Stimulated activated CD4-positive, alpha-beta T cell treated with anti-CD3 and anti-CD28 coated beads, TNF-alpha, amount 100 ng/mL, for 24 hours (primary cell): ENCODE measurements at places on chromosomes 2 and 18.

GRCh38 chr2:111900859-111901258 is 2.5 kb downstream of the MERTK start:
- no peak for DNase-seq

GRCh38 chr2:61193670-61194561 is 31.9 kb downstream of the C2orf74 start:
- no peak for DNase-seq

DNA sequence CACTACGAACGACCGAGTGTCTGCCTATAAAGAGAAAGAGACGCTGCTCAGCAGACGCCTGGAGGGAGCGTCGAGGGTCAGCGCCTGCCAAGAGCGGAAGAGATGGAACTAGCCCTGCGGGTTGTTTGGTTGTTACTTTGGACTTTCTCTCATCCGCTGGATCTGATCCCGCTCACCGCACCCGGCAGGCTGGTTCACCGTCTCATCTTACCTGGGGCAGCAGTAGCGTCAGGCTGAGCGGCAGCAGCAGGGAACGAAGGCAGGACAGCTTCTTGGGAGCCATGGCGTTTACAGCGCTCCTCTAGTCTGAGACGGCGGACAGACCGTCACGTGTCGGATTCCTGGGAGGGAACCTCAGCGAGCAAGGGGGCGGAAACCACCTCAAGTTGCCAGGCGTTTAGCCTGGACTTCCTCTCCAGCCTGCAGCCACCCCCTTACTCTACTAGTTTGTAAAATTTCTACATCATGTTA is 1.9 kb downstream of the GLB1L start:
- no peak for DNase-seq

GRCh38 chr18:25284281-25284680 is 67.7 kb downstream of the ZNF521 start:
- DNase-seq = no peak

DNA sequence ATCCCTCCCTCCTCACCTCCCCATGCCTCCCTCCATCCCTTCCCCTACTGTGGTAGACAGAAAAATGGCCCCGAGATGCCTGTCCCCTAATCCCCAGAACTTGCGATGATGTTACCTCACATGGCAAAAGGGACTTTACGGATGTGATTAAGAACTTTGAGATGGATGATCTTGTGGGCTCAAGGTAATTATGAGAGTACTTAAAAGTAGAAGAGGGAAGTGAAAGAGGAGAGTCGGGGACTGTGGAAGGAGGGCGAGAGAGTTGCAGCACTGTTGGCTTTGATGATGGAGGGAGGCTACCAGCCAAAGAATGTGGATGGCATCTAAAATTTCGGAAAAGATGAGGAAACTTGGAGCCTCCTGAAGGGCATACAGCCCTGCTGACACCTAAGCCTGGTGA is 66.5 kb downstream of the AGAP1 start:
- no peak for DNase-seq

- no peak for DNase-seq
Measured at GRCh38 chr2:218781691-218782527, at the start of gene CYP27A1. TSS of gene CYP27A1 (plus strand) at chr2:218782147. CDS start at chr2:218782183, 36 bp downstream.

- no peak for DNase-seq
Measured at GRCh38 chr2:7766978-7767565, 849.9 kb downstream of the RNF144A start.

- no peak for DNase-seq
Measured at GRCh38 chr18:8868779-8869415, 163.5 kb downstream of the MTCL1 start.

GRCh38 chr2:185658750-185659149 is 79.9 kb upstream of the FSIP2 start:
- DNase-seq = no peak

DNA sequence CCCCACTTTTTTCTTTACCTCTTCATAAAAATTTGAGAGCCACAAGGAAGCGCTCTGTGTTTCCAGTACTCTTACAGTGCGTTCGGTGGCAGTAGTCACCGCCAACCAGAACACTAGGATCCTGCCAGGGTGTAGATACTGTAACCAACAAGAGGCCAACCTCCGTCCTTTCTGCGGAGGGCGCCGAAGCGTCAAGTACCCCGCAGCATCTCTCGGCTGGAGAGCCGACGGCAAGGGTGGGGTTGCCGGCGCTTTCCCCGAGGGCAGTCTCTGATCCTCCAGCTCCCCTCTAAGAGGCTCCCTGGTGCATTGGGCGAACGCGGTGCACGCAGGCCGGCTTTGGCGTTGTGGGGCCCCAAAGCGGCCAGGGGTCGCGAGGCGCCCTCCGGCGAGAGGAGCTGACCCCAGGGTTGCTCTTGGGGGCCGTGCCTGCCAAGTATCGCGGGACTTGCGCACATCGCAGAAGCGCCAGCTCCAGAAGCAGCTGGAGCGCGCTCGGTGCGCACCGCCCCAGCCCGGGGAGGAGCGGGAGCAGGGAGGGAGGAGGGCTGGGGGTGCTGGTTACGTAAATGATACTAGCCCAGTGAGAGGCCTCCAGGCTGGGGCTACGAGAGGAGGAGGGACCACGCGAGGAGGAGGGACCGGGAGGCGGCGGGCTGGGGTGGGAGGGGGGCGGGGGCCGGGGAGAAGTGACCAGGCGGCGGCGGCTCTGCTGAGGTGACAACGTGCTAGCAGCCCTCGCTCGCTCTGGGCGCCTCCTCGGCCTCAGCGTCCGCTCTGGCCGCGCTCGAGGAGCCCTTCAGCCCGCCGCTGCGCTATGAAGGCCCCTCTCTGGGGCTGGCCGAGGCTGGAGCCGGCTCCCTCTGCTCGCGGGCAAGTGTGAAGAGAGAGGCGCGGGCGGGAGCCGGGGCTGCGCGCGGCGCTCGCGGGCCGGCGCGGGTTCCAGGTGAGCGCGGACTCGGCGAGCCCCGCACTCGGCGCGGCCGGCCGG is at the start of gene GALNT13:
Gene GALNT13 (plus strand): TSS at position 692 of the 991 bp plus-strand sequence.
- DNase-seq = no peak

- DNase-seq = no peak
Measured at GRCh38 chr2:128623776-128624761, 305.4 kb upstream of the HS6ST1 start.

GRCh38 chr2:67631483-67631882 is 234.3 kb downstream of the ETAA1 start:
- DNase-seq = no peak

DNA sequence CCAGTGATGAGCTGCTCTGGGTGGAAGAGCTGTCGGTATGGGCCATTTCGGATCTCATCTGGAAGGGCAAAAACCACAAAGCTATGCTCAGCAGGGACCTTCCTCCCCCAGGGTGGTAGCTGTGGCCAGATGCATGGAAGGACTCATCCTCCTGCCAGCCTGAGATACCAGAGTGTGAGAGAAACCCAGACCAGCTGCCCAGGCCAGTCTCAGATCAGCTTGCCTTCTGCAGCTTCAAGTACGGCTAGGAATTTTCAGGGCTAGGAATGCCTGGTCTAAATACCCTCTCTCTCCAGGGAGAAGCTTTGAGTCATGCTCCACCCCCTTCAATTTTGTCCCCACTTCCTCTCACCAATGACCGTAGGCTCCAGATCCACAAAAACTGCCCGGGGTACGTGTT is 1.4 kb upstream of the TUBA4B start:
- DNase-seq = no peak

DNA sequence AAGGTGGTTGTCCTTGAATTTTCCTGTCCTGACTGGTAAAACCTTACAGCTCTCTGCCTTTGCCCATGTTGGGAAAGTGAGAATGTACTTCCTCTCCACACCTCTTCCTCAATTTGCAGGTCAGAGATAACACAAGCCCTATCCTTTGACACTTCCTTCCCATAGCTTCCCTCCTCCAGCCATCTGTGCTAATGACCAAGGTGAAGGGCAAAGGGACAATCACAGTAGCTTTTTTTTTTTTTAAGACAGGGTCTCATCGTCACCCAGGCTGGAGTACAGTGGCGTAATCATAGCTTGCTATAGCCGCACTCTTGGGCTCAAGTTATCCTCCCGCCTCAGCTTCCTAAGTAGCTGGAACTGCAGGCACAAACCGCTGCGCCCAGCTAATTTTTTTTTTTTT is 24.3 kb upstream of the STPG4 start:
- no peak for DNase-seq

- no peak for DNase-seq
Measured at GRCh38 chr2:214549946-214550345, 139.1 kb downstream of the VWC2L start.

- no peak for DNase-seq
Measured at GRCh38 chr2:156452971-156453370, 16.8 kb downstream of the GPD2 start.

DNA sequence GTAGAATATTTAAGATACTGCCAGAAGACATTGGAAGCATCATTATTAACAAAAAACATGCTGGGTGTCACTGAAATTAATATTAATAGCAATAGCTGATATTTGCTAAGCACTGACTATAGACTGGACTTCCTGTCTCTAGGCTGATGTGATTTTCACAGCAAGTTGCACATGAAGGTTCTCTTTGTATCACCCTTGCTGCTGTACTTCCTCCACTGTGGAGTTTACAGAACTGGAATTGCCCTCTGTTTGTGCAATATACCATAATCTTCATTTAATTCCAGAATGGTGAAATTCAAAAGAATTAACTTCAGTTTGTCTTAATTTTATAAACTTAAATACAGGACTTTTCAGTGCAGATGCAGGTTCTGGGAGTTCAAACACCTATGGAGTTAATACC is 585.1 kb downstream of the RNF144A start:
- DNase-seq = no peak

DNA sequence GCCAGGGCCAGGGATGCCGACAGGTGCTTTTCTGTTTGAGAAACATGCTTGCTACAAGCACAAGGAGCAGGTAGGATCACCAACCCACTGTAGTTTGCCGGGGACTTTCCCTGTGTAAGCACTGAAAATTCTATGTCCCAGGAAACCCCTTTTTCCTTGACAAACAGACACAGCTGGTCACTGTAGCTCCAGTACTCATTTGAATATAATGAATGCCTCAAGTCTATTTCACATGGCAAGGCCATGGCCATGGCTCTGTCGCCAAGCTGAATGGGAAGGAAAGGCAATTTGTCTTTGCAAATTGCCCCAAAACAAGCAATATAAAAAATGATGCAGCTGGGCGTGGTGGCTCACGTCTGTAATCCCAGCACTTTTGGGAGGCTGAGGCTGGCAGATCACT is 49.6 kb upstream of the IGFBP2 start:
- DNase-seq = no peak

- no peak for DNase-seq
Measured at GRCh38 chr2:119478188-119478977, 45.9 kb downstream of the SCTR start.

DNA sequence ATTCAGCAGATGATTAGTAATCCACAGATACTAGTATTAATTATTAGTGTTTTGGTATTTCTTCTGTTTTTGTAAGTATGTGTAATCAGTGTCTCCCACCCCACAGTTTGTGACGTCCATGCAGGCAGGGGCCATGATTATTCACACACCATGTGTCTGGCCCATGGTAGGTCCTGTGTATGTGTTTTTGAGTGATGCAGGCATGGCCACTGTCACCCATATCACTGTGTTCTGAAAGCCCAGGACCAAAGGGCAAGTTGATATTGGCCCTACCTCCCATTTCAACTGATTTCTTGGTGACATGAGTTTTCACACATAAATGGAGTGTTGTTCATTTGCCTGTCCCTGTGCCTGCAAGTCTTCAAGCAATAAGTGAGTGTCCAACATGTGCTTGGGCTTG is 104.0 kb downstream of the TSHZ1 start:
- no peak for DNase-seq

DNA sequence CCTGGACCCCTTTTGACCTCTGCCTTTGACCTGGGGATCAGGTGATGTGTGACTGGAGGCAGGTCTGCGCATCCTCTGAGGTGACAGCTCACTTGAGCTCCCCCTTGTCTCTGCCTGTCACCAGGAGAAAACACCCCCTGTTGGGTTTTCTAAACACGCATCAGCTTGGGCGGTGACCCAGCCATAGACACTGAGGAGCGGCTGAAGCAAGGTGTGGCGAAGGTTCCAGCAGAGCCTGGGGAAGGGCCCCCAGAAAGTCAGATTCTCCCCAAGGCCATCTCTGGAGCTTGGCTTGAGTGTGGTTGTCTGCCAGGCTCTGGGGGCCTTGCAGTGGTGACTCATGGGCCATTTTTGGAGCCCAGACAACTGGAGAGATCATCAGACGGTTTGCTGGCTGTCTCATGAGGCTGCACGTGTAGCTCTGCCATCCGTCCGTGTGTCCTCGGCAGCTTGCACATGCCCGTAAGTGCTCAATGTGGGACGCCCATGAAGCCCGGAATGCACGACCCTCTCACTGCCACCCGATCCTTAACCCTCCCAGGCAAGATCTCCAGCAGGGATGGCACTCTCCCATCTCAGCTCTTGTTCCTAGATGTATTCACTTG is 29.4 kb downstream of the SIX3 start:
- no peak for DNase-seq

DNA sequence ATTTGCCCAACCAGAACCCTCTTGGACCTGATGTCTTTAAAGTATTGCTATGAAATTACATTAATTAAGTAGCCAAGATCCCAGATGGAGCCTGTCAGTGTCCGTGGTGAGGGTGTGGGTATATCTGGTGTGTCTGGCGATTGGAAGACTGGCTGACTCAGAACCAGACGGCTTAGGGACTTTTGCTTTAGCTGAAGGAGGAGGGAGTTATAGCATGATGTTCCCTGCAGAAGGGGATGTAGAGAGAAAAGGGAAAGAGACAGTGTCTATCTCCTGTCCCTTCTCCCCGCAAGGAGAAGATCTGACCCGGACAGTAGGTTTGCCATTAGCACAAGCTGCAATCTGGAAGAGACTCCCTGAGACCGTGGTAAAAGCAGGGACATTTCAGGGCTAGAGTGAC is 60.6 kb downstream of the POU3F3 start:
- no peak for DNase-seq

DNA sequence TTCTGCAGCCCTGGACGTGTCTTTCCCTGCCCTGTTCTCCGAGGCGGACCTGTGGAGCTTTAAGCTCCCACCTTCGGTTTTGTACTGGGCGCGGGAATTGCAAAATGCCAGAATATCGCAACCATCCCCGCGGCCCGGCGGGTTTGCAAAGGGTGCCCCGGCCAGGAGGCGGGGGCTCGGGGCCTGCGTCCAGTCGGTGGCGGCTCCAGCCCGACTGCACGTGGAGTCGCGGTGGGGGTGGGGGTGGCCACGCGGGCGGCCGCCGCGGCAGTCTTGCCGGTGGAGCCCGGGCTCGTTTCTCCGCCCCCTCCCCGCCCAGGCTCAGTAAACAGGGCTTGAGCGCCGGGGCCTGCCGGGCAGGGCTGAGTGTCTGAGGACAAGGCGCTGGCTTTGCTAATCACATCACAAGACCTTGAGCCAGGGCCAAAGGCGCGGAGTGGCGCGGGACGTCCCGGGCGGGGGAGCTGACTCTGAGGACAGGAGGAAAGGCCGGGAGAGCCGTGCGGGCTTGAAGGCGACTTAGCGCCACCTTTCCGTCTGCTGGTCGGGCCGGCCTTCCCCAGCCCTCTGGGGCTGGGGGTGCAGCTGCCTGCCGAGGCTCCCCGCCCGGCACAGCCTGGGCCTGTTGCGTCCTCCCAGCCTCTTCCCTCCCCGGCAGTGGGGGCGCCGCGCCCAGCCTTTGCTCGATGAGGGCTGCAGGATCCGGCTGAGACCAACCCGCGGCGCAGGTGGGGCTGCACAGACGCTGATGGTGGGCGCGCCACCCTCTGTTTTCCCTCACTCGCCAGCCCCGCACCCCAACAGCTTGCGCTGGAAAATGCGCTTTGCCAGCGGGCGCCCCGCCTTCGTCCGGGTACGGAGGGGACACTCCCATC is 786 bp upstream of the ZFP36L2 start:
- peak; percentile 75 for DNase-seq

GRCh38 chr2:234763002-234763873 is 188.6 kb upstream of the SH3BP4 start:
- no peak for DNase-seq

GRCh38 chr2:33730193-33730592 is 131.1 kb upstream of the FAM98A start:
- no peak for DNase-seq
